ENCODE measurements at places on chromosomes 4 and X.
A peak's percentile ranks its signal among the peaks of the same experiment; 100 is the strongest.

- no peak for DNase-seq
These were observed 23.6 kb downstream of the KIF4A start for GRCh38 chrX:70313503-70313902.

- no peak for DNase-seq
These were observed 433.9 kb upstream of the ATOH1 start for GRCh38 chr4:93394545-93395081.

- DNase-seq: no peak
These were observed 77.5 kb downstream of the INTS12 start for GRCh38 chr4:105630670-105631655.

DNA sequence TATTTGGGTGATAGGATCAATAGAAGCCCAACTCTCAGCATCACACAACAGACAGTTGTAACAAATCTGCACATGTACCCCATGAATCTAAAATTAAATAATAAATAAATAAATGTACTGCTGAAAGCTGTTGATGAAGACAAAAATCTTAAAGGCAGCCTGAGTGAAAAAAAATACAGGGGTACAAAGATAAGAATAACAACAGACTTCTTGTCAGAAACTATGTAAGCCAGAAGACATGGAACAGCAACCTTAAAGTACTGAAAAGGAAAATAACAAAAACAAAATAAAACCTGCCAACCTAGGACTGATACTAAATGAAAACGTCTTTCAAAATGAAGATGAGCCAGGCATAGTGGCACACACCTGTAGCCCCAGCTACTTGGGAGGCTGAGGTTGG is 25.0 kb upstream of the PDLIM5 start:
- no peak for DNase-seq

DNA sequence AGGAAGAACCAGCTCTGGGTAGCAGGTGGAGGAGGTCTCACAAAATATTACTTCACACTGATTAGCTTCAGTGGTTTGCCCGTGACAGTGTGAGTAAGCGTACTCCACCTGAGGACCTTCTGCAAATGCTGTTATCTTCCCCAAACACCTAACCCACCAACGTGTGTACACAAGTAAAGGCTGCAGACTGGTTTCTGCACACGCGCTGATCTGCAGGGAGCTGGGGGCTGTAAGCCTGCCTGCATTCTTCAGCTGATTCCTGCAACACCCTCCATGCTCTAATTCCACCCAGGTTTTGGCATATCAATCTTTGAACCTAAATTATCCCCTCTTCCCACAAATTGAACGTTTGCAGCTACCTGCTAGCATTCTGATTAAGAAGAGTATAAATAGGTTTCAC is 820.2 kb downstream of the TRIML1 start:
- DNase-seq: peak; percentile 88

- DNase-seq: no peak
These were observed 14.8 kb downstream of the FAM9B start for GRCh38 chrX:9019151-9019550.

DNA sequence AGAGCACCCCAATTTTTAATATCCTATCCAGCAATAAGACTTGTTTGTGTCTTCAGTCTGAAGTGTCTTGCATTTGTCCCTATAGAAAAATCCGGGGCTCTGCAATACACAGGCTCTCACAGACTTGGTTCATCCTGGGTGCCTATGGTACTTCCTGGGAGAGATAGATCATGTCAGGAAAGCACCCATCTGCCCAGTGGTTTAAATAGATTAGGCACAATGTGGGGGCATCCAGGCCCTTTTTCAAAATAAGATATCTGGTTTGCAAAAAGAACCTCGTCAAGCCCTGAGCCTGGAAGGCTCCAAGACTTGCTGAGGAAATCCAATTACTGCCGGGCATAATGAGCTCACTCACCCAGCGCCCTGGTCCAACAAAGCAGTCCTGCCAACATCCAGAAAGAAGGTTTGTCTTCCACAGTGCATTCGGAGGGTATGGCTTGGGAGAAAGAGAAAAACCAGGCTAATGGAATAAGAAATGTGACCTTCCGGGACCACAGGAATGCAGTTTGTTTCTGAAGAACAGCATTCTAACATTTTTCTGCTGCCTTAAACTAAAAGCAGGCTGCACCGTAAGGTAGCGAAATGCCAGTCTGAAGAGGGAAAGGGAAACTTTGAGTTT is 11.6 kb downstream of the JAKMIP1 start:
- no peak for DNase-seq

DNA sequence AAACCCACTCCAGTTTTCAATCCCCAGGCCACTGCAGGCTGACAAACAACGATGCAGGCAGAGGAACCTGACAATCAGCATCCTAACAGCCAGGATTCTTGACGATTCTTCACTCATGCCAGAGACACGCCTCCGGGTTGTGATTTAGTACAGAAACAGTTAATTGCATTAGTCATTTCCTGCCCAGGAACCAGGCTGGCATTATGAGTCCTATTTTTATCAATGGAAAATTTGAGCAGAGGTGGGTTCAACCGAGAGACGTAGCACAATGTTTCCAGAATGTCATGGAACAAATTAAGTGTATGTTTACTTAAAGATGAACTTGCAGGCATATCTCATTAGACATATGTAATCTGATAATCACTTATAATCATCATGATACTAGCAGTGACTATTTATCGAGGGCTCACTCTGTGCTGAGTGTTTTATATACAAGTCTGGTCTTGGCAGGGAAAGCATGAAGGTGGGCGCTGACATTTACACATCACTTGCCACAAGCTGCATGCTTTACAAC is 159.7 kb downstream of the NSUN7 start:
- peak; percentile 25 for DNase-seq

GRCh38 chr4:2587213-2587823 is 50.9 kb downstream of the FAM193A start:
- DNase-seq: no peak
